AG09319 (cell line): ENCODE measurements at places on chromosomes 4 and X.

DNA sequence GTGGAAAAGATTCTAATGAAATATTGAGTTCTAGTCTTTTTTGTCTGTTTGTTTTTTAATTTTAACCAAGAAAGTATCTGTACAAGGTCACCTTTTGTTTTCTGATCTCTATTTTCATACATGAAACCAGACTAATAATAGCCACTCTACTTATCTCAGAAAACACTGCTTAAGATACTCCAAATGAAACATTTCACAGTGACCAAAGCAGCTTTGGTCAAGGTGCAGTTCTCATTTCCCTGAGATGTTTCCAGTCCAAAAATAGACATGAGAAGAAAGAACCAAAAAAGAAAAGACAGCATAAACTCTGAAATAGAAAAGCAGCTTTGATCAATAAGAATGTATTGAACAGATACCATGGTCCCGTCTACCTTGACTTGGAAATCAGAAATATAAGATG, 782.8 kb downstream of the RAB28 start:
- no peak for DNase-seq

DNA sequence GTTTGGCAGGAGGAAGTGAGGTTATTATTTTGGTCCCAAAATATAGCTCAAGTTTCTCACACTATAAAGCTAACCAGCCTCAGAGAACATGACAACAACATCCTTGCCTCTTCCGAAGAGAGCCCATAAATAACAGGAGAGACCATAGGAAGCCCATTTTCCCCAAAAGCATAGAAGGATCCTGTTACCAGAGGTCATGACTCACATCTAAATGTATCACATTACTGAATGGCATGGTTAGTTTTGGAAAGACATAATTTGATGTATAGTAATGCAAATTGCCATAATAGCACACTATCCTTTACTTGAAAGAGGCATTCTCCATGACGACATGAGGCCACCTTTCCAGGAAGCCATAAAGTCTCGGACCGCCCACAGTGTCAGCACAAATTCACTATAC, 238.8 kb upstream of the GRIA3 start:
- DNase-seq = no peak

DNA sequence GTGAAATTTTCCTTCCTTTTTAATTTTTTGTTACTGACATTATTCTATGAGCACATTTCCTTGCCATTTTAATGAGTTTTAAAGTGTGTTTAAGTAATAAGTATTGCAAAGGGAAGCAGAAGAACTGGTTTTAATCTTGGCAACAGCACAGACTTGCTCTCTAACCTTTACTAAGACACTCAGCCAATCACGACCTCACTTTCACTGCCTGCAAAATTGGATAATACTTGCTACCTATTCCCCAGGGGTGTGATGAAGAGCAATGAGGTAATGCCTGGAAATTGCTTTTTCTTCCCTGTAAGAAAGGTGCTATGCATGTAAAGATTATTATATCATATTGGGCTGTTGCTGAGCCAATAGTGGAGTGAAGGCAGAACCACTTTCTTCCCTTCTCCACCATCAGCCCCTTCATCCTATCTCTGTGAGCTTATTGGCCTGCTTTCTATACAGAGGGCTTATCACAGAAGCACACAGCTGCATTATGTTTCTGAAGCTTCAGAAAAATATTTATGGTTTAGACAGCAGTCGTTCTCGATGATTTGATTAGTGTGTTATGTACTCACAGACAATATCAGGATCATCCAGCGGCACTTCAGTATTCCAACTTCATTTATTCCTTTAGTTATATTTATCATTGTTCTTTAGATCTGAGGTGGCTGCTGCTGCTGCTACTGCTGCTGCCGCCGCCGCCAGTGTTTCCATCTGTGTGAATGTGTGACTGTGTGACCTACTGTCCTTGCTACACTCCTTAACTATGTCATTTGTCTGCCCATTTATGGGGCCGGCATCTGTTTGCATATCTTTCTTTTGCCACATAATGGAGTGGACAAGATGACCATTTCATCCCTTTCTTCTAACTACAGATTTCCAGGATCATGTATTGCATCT, 255.1 kb downstream of the C4orf33 start:
- no peak for DNase-seq

DNA sequence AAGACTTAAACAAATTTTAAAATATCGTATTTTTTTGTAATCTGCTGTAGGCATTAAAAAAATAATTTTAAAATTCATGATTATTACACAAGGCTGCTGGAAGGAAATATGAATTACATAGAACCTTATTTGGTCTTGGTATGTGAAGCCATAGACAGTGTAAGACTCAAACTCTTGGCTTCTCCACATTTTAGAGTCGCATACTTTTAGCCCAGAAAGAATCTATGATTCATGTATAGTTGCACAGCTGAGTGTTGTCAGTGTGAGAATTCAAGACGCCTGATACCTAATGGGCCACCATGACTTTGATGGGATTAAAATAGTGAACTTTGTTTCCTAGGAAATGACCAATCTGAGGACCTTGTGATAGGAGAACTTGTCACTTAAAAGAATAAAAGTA, 1.4 kb downstream of the INTU start:
- no peak for DNase-seq

- no peak for DNase-seq
Observed at GRCh38 chr4:128346054-128346716, 58.6 kb upstream of the PGRMC2 start.

- peak; percentile 35 for DNase-seq
Observed at GRCh38 chr4:103008875-103009729, 10.4 kb downstream of the SLC9B1 start.

GRCh38 chrX:13188731-13189309, 131.0 kb downstream of the ATXN3L start:
- no peak for DNase-seq

- DNase-seq = no peak
Observed at GRCh38 chr4:6420972-6421371, 51.4 kb downstream of the PPP2R2C start.

- no peak for DNase-seq
Observed at GRCh38 chrX:69305333-69306062, 140.2 kb upstream of the PJA1 start.

DNA sequence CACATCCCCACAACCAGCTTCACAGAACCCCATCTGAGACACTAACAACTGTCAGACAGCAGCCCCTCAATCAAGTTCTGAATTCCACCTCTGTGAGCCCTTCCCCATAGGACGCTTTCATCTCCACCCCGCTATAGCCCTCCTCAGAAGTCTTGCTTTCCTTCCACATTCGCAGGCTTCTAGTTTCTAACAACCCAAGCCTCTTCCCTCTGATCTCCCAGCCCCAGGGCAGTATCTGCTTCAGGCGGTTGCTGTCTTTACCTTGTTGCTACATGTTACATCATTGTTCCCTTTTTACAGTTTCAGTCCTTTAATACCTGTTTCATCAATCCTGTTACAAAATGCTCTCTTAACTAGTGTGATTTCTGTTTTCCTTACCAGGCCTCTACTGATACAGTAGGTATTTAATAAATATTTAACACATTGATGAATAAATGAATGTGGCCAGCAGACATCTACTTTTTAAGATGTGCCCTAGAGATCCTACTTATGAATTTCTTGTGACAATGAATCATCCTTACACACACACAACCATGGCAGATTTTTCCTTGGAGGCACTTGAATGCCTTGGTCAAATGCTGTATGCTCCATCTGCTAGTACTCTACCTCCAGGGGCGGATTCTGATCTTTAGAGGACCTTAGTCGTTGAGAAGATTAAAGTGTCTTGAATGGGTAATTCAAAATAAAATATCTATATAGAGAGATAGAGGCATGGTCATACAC, 164.7 kb upstream of the SLIT2 start:
- DNase-seq = no peak

DNA sequence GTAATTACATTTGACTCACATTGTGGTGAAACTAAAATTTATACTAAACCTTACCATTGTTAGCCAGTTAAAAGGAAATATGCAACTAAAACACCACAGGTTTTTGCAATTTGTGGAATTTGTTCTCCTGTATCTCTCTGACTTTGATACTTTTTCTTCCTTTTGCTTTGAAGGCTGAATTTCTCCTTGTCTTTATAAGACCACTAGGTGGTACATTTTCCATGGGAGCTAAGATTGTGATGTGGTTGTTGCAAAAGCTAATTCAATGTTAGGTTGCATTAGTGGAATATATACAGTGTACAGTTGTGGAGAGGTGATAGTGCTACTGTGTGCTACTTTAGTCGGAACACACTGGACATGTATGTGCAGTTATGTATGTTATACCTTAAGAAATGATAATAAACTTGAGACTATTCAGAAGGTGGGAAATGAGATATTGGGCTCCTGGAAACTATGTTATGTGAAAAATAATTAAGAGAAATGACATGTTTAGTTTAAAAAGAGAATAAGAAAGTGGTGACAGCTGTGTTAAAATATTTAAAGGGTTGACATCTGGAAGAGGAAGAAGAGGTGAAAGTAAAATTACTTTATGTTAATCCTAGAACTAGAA, 70.3 kb downstream of the ARL9 start:
- DNase-seq = peak; percentile 3

DNA sequence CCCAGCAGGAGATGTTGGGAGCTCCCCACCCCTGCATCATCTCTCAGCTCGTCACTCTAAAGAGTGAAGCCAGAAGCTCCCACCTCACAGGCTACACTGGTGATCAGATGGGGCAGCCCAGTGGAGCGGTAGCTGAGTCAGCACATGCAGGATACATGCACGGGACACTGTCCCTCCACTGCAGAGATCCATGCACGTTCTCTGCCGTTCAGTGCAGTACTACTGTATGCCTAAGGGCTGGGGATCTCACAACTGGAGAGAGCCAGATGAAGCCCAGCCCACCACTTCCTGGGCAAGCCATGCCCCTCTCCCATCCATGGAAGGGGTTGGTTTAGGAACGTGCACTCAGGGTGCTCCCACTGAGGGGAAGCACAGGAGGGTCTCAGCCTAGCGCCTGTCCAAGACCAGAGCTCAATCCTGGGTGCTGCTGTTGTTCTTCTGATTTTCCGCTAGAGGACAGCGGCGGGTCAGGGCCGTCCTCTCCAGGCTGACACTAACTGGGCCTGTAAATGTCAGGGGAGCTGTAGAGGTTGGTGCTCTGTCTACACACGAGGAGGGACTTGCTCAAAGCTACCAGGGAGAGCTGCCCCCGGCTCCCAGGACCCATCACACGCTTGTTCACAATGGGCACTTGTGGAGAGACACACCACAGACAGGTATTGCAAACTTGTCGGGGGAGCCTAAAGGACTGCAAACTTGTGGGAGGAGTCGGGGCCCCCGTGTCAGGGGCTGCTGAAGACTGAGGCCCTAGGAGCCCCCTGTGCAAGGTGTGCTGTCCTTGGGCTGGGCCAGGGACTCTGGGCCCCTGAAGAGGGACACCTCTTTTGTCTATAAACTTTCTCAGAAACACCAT, 18.2 kb upstream of the ABLIM2 start:
- peak; percentile 24 for DNase-seq

DNA sequence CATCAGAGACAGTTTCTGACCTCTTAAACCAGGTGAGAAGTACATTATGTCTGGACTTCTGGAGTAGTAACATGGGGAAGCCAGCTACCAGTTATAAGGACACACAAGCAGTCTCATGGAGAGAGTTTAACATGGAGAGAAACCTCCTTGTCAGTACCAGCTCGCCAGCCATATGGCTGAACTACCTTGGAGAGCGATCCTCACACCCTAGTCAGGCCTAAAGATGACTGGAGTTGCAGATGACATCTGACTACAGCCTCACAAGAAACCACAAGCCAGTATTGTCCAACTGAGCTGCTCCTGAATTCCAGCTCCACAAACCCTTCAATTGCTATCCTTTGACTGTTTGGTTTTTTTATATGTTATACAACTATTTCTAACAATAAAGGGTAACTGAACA, 49.8 kb downstream of the PDHA2 start:
- no peak for DNase-seq

- DNase-seq = no peak
Observed at GRCh38 chr4:174848596-174848995, 19.5 kb upstream of the GLRA3 start.

DNA sequence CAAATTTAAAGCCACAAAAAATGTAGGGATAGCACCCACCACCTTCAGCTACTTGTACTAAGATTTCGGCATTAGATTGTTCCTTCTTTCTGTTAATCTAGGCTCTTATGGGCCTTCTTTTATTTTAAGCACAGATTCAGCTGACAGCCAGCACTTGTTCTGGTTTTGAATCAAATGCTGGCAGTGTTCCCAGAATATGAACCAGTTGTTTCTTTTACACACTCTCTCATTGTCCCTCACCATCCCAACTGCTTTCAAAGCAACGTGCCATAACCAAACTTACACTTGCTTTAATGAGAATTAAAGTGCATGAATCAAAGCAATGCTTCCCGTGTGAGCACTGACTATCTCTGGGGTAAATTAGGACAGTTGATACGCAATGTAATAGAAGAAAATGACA, 744.5 kb upstream of the FAM241A start:
- DNase-seq = peak; percentile 44

GRCh38 chrX:63652086-63652765, 132.8 kb downstream of the ARHGEF9 start:
- DNase-seq = peak; percentile 7

DNA sequence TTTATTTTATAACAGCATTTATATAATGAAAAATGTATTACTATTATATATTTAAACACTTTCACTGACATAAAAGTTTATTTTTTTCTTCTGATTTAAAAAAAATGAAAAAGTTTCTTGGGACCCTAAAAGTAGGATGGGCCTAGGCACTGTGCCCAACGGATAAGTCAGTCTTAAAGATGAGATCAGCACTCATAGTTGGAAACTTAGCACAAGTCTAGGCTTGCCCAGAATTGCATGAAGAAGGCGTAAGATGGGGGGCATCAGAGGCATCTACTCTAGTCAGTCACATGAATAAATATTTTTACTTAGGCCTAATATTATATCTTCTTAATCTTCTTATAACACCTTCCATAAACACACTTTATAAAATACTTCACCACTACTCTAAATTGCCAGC, 306.7 kb upstream of the GRID2 start:
- DNase-seq = no peak

- DNase-seq = peak; percentile 49
Observed at GRCh38 chr4:152316969-152317368, 218.9 kb downstream of the FBXW7 start.

DNA sequence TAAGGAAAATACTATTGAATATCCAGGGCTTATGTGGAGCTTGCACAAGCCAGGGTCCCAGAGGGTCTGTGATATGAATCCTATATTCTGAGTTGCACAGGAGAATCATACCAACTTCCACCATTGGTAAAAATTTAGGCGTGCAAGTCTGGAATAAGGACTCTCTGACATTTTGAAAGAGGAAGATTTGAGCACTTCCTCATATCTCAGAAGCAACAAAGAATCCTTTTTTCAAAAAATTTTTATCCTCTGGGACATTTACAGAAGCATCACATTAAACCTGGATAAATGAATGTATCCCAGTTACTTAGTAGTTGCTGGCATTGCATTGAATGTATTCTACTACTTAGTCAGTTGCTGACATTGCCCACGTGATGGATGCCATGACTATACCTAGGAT, 24.2 kb upstream of the CAMK2D start:
- no peak for DNase-seq

- no peak for DNase-seq
Observed at GRCh38 chr4:54929459-54929858, 195.9 kb downstream of the KDR start.

- no peak for DNase-seq
Observed at GRCh38 chrX:69133921-69134542, 31.2 kb downstream of the PJA1 start.
